ENCODE measurements at places on chromosomes 6 and 20. TPM values are rescaled to one million over a fixed set of nuclear protein-coding genes. Genes with fewer than 3 reads are reported as not detected.

VNN1 gene
- 2.1 TPM for total RNA-seq

TMEM170B gene
- total RNA-seq = 3.3 TPM

DNA sequence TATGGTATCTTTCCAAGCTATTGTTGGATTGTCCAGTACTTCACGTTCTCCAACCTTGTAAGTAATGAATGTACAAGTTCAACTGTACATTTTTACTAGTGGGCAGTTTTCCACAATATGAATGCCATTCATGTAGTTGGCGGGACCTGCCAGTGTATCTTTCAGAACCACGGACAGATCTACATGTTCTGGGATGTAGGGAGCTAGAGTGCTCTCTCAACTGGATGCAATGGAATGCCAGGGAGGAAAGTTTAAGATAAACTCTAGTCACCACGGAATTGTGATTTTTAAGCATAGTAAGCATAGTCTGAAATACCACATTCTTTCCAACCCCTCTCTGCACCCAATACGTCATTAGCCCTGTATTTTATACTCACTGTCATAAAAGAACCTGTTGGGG, 21.5 kb upstream of the HLA-C start:
- no peak for DNase-seq
- H3K4me3 ChIP-seq = no peak overlapping the region
- H3K27me3 ChIP-seq = peaks cover 40% of the 10 kb centered on the region
- no peaks in the 10 kb centered on the region for H3K36me3 ChIP-seq
- H3K27ac ChIP-seq = no peak overlapping the region
- H3K4me1 ChIP-seq = no peaks in the 10 kb centered on the region

DDO gene
- total RNA-seq = 21.9 TPM

WFDC10B gene
- total RNA-seq = 1.9 TPM

Measured in transverse colon (tissue), 4 donors.